ENCODE measurements at places on chromosomes 6 and 20.

- DNase-seq, result no peak
These were observed 20.1 kb upstream of the FAM83C start for GRCh38 chr20:35312318-35312717.

GRCh38 chr6:156729248-156729647 lies 47.9 kb upstream of the ARID1B start:
- DNase-seq, result no peak

- no peak for DNase-seq
These were observed 75.0 kb downstream of the MDGA1 start for GRCh38 chr6:37622646-37623071.

DNA sequence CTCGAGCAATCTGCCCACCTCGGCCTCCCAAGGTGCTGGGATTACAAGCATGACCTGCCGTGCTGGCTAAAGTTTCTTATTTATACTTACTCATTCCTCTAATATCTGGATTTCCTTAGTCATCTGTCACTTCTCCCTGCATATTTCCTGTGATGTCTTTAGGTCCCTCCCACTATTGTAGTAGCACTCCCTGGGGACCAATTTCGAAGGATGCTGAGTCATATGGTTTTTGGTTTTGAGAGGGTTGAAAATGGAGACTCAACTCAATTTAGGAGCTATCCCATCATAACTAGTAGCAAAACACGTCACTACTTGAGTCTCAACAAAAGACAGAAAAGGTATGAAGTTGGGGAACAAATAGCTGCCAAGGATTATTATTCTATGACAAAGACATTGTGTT lies 20.2 kb downstream of the MCUR1 start:
- DNase-seq, result no peak

- DNase-seq, result peak; percentile 55
These were observed 13.2 kb downstream of the SS18L1 start for GRCh38 chr20:62156592-62157386.

DNA sequence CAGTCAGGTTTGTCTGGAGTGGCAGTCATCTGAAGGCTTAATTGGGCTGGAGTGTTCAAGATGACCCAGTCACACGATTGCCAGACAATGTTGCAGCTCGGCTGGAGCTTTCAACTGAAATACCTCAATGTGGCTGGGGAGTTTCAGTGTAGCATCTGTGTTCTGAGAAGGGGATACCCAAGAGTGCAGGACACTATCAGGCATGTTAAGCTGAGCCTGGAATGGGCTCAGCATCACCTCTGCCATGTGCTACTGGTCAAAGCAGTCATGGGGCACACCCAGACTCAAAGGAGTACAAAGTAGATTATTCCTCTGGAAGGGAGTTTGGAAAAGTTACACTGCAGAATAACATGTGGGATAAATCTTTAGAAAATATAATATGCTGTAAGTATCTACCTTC lies 363.9 kb downstream of the KIF16B start:
- no peak for DNase-seq

GRCh38 chr6:64580346-64580745 lies 944.7 kb downstream of the PHF3 start:
- DNase-seq, result no peak

Data from stimulated activated CD8-positive, alpha-beta memory T cell treated with anti-CD3 and anti-CD28 coated beads, Interleukin-7, amount 100 ng/mL, for 4 hours (primary cell).